ENCODE measurements at places on chromosomes 11 and 22. TPM values are rescaled to one million over a fixed set of nuclear protein-coding genes. Genes with fewer than 3 reads are reported as not detected.

Gene RAB39A
- polyA plus RNA-seq = 0.42 TPM

- DNase-seq = no peak
Measured at GRCh38 chr11:101277036-101277435, 147.4 kb upstream of the PGR start.

GRCh38 chr22:38081941-38082828 is 1.8 kb downstream of the SLC16A8 start:
- DNase-seq = no peak

DNA sequence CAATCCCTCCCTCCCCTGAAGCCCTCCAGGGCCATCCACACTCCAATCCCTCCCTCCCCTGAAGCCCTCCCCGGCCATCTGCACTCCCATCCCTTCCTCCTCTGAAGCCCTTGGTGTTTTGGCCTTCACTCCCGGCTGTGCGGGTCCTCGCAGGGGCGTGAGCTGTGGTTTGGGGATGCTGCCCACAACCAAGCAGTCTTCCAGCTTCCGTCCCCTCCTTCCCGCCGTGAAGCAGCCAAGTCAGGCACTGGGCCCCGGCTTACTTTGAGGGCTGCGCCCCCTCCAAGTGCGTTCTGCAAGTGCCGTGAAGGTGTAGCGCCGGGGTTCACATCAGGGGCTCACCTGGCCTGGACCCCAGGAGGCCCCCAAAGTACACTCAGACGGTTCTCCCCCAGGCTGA is 335.9 kb downstream of the BRD1 start:
- no peak for DNase-seq

DNA sequence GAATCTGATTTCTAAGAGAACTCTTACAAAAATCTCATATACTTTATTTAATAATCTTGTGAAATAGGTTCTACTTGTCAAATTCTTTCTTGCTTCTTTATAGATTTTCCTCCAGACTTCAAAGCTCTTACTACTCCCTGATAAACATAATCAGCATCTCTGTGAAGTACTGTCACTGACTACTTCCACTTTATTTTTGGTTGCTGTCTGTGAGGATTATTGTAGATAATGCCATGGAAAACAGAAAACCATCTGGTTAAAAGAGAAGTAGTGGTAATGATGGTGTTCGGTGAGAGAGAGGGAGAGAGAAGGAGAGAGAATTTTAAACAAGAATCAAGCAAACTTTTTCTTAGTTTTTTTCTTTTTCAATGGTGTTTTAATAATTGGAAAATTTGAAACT is 152.3 kb downstream of the TMEM135 start:
- no peak for DNase-seq

- DNase-seq = no peak
Measured at GRCh38 chr11:70024773-70025045, 53.4 kb upstream of the ANO1 start.

DNA sequence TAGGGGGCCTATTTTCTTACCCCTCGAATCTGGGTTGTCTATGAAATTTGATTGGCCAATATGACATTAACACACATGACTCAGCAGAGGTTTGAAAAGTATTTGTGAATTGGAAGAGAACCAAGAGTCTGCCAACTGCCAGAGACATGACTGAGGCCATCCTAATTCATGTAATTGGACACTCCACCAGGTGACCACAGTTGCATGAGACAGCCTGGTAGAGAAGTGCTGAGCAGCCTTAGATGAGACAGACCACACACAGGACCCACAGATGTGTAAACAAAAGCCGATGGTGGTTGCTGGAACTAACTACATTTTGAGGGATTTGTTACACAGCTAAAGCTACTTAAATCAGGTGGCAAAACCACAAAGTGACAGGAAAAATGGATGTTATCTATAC is 855 bp upstream of the MS4A5 start:
- peak; percentile 3 for DNase-seq

DNA sequence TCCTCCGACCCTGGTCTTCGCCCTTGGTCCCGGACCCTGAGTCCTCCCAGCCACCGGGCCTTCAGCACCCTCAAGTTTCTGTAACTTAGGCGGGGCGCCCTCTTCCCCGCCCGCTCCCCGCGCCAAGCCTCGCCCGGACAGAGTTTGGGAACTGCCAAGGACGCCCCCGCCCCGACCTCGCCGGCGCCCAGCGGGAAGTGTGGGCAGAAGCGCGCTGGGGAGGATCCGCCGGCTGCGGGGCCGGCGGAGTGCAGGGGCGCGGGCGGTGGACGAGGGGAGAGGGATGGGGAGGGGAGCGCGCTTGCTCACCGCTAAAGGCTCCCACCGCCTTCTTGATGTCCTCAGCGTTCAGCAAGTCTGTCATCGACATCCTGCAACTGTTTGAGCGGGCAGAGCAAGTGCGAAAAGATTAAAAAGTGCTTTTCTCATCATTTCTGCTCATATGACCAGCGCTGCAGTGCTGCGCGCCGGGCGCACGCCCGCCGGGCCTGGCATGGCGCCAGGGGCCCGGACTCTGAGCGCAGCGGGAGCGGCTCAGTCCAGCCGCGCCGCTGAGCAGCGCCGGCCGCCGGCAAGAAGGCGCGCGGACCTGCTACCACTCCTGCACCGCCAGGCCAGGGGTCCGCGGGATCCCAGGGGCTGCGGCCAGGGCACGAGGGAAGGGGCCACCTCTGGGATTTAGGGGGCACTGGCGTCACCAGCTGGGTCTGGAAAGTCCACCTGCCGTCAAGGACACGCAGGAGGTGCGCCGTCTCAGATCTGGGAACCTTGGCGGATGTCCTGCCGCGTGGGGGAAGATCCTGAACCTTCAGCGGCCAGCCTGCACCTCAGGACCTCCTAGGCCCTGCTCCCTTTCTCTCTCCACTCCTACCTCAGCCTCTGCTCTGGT is at the start of gene PVALB:
Gene PVALB (minus strand): TSS at position 400 of the 889 bp plus-strand sequence. CDS start 30 bp downstream, at position 370.
- DNase-seq = peak; percentile 23

GRCh38 chr11:2347308-2347830 is 29.7 kb upstream of the CD81 start:
- DNase-seq = no peak

DNA sequence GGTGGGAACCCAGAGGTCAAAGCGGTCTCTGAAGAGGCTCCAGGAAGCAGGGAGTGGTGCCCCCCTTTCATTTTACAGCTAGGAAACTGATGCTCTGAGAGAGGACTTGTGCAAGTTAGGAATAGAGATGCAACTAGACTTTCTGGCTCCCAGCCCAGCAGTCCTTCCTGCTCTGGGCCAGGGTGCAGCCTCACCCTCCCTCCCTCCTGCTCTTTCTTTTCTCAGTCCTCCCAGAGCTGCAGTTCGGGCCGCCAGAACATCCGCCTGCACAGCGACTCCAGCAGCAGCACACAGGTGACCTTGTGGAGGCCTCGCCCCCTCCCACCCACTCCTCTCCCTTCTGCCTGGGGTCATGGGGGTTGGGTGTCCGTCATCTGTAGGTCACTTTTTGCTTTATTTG is 51.5 kb downstream of the LHFPL7 start:
- peak; percentile 72 for DNase-seq

DNA sequence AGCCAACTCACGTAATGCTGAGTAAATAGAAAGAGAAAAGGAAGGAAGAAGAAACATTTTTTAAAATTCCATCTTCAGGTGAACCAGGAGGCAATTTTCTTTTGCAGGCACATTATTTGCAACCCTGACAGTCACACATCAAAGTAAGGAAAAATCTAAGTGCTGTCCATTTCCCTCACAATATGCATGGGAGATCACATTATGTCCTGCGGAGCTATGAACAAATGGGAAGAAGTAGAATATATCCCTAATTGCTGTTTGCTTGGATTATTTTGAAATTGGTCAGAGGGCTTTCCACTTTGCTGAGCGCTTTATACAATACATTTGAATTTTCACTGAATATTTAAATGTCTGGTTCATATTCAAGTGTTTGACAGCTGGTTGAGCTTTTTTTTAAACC is 133.8 kb upstream of the API5 start:
- DNase-seq = no peak

Measured in A549 (cell line).